ENCODE measurements at places on chromosomes 5 and 9.
A peak's percentile ranks its signal among the peaks of the same experiment; 100 is the strongest.

DNA sequence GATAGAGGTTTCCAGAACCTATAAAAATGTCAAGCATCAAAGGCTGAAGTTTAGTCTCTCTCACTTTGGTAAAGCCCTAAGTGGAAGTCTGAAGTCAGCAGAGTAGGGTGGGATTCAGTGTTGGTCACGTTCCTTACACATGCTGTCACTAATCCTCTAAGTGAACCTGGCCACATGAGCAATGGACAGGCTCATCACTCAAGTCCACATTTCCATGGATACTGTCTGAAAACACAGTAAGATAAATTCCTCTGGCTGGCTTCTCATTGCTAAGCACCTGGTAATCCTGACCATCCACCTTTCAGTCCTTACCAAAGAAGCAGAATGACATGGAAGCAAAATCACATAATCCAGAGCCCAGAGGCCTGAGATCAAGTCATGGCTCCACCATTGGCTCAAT is 43.8 kb downstream of the GNA14 start:
- no peak for DNase-seq

GRCh38 chr5:169538944-169539343 is 44.6 kb upstream of the SPDL1 start:
- no peak for DNase-seq

- no peak for DNase-seq
These were observed 10.8 kb downstream of the DMRTA1 start for GRCh38 chr9:22457448-22457847.

- no peak for DNase-seq
These were observed 218.7 kb downstream of the IRX2 start for GRCh38 chr5:2532809-2533208.

GRCh38 chr5:10233505-10233904 is 16.2 kb downstream of the ATPSCKMT start:
- no peak for DNase-seq

DNA sequence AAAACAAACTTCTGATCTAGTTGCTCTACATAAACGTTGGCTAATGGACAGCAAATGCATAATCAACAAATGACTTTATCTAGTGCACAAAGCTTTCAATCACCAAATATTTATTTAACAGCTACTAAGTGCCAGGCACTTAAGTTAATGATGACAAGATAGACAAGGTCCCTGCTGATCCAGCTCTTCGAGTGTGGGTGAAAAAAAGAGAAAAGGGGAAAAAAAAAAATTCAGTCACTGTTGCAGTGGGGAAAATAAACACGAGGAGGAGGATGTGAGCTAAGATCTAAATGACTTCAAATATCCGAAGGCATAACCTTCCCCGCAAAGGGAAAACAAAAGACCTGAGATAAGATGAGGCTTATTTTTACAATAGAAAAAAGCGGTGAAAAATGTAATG is 9.6 kb downstream of the PSIP1 start:
- DNase-seq = no peak

DNA sequence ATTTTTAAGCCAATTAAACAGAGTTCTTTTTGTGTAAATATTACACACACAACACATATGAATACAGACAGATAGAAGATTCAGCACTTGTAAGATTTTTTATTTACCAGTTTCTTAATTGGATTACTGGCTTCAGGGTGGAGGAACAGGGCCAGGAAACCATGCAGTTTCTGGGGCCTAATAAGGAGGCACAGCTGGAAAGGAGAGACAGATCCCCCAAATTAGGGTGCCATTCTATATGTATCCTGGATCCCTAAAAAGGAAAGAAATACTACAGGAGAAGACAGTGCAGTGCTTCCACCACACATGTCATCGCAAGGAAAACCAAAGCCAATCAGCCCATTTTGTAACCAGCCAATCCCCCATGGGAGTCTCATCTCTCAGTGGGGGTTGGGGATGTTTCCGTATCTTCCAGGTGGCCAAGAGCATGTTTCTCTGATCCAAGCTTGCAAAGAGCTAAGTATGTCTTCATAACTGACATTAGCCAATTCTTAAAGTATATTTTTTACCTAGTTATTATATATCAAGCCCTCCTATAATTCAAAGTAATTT is 15.8 kb upstream of the ABO start:
- DNase-seq = no peak

GRCh38 chr5:115855959-115856358 is 14.2 kb downstream of the AP3S1 start:
- DNase-seq = no peak

DNA sequence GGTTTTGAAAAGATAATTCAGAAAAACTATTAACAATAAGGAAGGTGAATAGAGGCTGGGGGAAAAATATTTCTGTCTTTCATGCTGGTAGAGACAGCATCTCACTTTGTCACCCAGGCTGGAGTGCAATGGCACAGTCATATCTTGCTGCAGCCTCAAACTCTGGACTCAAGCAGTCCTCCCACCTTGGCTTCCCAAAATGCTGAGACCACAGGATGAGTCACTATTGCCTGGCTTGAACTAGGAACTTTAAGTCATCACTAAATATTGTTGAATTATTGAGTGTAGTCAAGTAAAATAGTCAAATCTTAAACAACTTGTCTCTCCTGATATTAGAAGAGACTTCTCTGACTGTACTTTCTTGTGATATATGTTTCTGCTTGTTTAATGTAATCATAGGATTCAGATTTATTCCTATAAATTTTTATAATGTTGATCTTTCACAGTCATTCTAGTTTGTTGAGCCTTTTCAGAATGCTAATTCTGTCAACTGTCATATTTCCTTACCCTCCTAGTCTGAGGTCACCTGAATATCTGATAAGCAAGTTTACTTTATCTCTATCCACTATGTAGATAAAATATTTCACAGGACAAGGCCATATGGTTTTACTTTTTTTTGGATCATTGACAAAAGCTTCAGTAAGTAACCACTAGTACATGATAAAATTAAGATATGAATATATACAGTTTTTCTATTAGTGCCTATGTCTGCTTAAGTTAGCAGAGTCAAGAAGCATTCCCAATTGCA is 1696.5 kb downstream of the MAT2B start:
- no peak for DNase-seq

- no peak for DNase-seq
These were observed 828.1 kb upstream of the ZNF608 start for GRCh38 chr5:125574491-125575044.

- no peak for DNase-seq
These were observed 8.7 kb downstream of the EBF1 start for GRCh38 chr5:159091065-159091464.

- DNase-seq = peak; percentile 90
These were observed 9.4 kb upstream of the RPS14 start for GRCh38 chr5:150458802-150459557.

GRCh38 chr5:113446358-113446927 is 11.7 kb upstream of the TSSK1B start:
- no peak for DNase-seq

DNA sequence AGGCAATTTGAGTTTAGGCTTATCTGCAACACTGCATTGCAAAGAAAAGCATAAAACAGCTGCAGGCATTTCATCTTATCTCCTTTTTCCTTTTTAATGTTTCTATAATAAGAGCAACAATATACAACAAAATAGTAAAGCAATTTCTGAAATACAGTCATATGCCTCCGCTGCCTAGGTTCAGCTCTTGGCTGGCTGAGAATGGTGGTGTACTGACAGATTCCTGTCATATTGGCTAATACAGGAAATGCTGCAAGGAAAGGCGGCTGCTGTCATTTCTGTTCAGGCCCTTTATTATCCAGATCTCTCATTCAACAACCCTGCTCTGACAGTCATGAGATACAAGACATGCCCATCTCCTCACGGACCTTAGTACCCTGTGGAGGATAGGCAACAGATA is 677.0 kb downstream of the TAF11L14 start:
- DNase-seq = no peak

GRCh38 chr5:72126796-72127195 is 19.5 kb downstream of the MAP1B start:
- DNase-seq = no peak

DNA sequence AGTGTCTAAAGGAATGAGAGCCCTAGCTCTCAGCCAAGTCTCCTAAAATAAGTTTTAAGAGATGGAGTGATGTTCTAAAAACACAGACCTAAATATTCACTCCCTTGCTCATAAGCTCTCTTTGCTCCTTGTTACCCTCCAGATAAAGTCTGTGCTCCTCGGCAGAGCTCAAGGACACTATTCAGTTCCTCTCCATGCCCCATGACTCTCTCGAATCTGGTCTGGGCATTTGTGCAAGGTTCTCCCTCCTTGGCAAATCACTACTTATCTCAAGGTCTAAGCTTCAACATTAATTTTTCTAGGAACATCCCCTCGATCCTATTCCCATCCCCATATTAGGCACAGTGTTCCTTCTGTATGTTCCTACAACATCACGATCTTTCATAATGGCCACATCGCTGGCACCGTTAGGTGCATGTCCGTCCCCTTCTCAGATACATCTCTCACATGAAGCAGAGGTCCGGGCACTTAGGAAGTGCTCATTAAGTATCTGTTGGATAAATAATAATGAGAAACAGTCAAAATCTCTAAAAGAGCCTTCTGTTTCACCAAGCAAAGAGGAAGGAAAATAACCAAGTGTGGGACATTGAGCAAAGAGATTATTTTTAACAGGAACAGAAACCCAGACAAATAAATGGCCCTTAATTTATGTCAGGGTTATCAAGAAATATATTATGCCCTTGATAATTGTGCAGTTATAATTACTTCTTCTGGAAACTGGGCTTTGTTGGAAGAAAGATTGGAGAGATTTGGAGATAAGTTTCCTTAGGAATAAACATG is 85.9 kb upstream of the HTR4 start:
- no peak for DNase-seq

DNA sequence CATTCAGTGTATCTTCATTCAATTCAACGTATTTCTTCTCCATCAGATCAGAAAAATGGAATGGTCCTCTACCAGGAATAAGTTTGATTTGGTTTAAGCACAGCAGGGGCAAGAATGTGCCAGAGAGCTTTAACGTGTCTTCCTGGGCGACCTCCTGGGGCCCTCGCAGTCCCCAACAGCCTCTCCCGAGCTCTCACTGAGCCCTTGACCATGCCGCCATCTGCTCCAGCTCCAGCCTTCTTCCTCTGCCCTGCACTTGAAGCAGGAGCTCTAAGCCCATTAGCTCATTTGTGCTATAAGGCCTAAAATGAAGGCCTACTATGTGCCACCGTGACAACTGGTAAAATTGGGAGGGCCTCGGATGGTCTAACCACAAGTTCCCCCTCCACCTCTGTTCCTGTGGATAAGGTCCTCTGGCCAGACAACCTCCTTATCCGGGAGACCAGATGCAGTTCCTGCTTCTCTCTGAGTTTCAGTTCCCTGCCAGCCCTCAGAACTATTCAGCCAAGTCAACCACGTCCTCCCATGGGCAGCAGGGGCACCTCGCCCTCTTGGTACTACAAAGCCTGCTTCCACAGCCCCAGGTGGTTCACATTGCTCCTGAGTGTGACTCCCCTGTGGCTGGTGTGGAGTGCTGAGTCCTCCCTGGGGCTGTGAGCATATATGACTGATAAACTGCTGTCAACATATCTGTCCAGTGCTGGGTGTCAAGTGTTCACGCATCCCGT is 35.8 kb downstream of the C5orf15 start:
- DNase-seq = no peak

GRCh38 chr9:6134661-6135180 is 80.9 kb upstream of the IL33 start:
- no peak for DNase-seq

DNA sequence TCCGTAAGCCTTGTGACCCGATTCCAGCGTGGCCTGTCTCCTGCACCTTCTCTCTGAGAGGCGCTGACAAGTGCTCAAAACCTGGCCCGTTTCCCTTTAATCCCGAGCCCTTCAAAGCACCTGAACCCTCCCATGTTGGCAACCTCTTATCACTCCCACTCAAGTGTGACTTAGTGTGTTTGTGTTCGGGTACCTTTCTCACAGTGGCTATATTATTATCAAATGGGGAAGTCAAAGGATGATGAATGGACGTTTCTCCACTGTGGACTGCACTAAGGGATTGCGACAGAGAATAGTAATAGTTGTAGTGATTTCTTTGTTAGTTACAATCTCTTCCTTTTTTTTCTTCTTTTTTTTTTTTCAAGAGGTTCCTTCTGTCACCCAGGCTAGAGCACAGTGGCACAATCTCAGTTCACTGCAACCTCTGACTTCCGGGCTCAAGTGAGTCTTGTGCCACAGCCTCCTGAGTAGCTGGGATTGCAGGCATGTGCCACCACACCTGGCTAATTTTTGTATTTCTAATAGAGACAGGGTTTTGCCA is 65.4 kb upstream of the TNFSF8 start:
- no peak for DNase-seq

DNA sequence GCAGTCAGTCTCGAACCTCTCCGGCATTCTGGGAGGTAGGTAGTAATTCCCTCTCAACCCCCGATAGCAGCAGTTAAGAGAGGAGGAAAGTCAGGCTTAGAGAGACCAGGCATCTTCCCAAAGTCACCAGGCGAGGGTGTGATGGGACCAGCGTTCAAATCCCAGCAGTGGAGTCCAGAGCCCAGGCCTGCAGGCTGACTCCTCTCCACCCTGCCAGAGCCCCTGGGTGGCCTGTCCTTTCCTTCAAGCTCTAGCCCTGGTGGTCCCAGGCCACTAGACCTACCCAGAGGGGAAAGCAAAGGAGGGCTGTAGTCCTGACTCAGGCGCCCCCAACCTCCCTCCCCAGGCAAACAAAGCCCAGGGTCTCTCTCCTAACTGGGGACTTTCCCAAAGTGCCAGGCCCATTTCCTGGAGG is 4.2 kb upstream of the NR5A1 start:
- DNase-seq = no peak

- no peak for DNase-seq
These were observed 291.0 kb downstream of the TAF11L14 start for GRCh38 chr5:17925276-17925675.

GRCh38 chr9:133065070-133065388 is 3.2 kb downstream of the CEL start:
- DNase-seq = no peak

GRCh38 chr5:41465493-41466171 is 44.8 kb downstream of the PLCXD3 start:
- no peak for DNase-seq

DNA sequence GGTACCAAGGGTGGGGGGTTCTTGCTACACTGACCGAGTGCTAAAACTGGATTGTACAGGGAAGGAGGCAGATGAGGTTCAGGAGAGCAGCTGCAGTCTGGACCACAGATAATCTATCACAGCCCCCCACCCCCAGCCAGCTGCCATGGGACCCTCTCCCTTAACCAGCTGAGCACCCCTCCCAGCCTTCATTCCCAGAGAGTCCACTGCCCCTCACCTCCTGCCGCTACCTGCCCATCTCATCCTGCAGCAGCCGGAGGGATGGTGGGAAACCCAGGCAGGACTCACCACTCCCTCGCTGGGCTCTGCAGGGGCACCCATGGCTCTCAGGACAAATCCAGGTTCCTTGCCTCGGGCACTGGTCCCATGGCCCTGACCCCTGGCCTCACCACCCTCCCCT is 66.7 kb downstream of the MRPL36 start:
- DNase-seq = no peak

GRCh38 chr5:83628360-83628759 is 92.3 kb downstream of the HAPLN1 start:
- no peak for DNase-seq

DNA sequence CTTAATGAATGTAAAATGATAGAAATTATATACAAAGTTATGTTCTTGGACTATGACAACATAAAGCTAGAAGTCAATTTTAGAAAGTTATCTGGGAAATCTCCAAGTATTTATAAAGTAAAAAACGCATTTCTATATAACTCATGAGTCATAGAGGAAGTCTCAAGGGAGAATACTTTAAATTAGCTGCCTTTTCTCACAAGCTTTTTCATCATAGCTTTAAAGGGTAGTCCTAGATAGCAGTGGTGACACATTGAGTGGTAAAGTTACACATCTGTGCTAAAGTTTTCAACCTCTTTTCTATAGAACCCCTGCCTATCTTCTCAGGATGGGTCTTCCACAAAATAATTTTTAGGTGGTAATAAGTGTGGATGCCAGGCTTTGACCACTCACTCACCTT is 598.3 kb upstream of the FAM174A start:
- DNase-seq = no peak
